ENCODE measurements at places on chromosomes 7 and 10.

GRCh38 chr7:75663302-75663907, 75.3 kb downstream of the HIP1 start:
- DNase-seq: no peak

DNA sequence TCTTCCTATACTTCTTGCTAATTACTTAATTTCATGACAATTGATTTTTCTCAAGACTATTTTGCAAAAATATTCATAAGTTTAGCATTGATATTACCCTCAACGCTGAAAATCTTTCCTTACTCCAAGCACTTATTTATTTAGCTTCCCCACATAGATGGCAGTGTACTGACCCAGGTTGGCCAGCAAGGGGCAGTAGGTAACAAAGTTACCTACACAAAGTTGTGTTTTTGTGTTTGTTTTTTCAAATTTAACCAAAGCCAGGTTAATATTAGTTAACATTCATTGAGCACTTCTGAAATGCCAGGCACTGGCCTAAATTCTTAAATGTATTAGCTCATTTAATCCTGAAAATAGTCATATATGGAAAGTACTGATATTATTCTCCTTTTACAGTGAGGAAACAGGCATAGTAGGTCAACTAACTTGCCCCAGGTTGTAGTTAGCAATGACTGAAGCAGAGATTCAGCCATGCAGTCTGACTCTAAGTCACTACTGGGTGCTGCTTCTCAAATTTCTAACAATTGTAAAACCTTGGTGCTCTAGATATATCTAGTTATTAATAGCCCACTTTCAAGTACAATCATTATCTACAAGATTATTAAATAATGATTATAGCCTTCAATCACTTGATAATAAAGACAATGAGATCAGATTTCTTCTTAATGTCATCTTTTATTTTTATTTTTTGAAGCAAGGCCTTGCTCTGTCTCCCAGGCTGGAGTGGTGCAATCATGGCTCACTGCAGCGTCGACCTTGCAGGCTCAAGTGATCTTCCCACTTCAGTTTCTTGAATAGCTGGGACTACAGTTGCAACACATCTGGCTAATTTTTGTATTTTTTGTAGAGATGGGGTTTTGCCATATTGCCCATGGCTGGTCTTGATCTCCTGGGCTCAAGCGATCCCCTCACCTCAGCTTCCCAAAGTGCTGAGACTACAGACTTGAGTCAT, 5.8 kb upstream of the GGCT start:
- DNase-seq: peak; percentile 59

GRCh38 chr10:113890769-113891168, 36.3 kb downstream of the NHLRC2 start:
- peak; percentile 19 for DNase-seq

DNA sequence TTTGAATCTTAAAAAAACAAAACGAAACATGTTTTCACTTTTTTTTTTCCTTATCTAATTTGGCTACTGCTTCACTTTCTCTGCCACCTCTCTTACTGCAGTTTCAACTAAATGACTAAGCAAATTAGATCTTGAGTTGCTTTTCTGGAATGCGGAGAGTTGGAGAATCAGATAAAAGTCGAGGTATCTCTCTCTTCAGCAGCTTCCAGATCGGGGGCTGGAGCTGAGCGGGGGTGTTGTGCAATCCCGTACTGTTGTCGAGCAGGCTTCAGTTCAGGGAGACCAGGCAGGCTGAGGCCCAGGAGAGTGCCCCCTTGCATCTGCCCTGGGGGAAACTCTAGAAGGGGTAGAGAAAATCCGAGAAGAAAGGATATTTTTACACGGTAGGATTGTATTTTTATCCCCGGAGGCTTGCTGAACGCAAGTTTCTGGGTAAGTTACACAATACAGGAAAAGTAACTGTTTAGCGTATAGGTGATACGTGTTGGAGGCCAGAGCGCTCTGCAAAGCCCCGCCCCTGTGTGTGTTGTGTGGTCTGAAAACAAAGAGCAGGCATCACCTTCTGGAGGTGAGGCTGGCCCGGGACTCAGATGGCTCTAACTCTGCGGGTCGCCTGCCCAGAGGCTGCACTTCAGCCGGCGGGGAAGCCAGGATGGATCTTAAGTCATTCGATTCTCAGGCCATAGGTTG, 116.6 kb downstream of the KLF6 start:
- DNase-seq: peak; percentile 5

- no peak for DNase-seq
Observed at GRCh38 chr7:157813741-157814661, 477.2 kb downstream of the DNAJB6 start.
